IMR-90 (cell line): ENCODE measurements at places on chromosomes 12 and 14. TPM values are rescaled to one million over a fixed set of nuclear protein-coding genes. Genes with fewer than 3 reads are reported as not detected.

DNA sequence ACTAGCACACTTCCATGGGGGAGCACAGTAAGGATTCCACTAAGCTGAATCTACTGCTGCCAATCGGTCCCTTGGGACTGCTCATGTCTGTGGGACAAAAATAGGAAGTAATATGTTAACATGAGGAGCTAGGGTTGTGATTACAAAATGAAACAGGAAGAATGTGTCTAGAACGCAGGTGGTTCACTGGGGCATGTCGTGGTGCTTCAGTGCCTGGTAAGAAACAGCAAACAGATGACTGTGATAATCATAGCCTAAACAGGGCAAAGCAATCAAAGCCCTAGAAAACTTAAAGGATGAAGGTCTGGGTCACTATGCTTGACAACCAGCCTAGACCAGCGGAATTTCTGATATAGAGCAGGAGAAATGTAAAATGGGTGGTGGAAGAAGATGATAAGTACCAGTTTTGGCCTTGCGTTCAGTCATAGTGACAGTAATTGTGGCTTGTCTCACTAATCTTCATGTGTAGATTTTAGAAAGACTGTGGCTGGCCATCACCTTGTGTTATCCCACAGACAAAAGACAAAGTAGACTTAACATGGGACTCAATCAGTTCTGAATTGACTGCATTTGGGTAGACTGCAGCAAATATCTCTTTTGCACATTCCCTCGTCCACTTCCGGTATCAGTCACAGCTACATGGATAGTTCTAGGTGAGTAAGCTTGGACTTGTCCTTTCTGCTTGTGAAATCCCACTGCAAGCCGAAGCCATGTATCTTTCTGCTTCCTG, 51.4 kb downstream of the WASHC3 start:
- no peaks in the 10 kb centered on the region for H3K4me1 ChIP-seq
- no peak for DNase-seq
- H3K4me3 ChIP-seq: no peak overlapping the region
- H3K36me3 ChIP-seq: peaks cover 2% of the 10 kb centered on the region; the same call in 1 of the 2 replicates
- H3K27me3 ChIP-seq: no peaks in the 10 kb centered on the region
- H3K27ac ChIP-seq: no peak overlapping the region

Gene LGR5
- polyA plus RNA-seq: not detected in 2 replicates

Gene CACNA2D4
- 0.22 and 0.65 TPM in 2 replicates for polyA plus RNA-seq

DNA sequence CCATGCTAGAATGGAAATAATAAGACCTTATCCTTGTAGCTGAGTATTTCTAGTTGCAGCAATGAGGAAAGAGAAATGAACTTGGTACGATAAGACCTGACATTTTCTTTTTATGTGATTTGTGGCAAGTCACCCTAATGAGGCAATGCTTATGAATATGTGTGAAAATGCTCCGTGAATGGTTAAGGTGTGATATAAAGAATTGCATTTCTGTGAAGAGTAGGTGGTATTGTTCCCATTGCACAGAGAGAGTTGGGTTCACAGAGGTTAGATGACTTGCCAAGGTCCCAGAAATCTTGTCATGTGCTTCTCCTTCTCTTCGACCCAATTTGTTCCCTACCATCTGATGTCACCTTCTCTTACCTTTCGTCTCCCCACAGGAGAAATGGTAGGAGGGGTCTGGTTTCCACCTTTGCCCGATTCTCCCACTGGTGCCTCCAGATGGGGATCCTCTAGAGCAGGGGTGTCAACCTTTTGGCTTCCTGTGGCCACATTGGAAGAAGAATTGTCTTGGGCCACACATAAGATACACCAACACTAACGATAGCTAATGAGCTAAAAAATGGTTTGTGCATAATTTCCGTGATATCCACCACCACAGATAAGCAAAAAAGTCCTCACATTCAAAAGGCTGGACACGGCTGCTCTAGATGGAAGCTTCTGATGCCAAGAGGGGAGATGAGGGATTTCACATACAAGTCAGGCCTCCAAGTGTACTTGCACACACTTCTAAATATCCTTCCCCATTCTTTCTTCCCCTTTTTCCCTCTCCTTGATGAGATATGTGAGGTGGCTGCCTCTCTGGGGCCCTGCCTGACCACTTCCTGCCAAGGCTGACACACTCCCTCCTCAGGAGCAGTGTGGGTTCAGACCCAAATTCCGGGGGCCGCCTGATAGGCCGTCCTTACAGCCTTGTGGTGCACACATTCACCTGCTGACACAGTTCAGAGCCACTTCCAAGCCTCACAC, 96.1 kb downstream of the PLXNC1 start:
- H3K27me3 ChIP-seq: peaks cover 28% of the 10 kb centered on the region

Gene SLC17A8
- polyA plus RNA-seq: not detected in 2 replicates

DNA sequence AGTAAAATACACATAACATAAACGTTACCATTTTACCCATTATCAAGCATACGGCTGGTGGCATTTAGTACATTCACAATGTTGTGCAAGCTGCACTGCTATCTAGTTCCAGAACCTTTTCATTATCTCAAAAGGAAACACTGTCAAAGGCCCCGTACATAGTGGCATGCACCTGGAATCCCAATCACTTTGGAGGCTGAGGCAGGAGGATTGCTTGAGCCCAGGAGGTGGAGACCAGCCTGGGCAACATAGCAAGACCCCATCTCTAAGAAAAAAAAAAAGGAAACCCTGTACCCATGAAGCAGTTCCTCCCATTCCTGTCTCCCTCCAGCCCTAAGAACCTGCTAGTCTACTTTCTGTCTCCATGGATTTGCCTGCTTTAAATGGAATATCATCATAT, 7.4 kb upstream of the HVCN1 start:
- H3K4me3 ChIP-seq: no peak overlapping the region
- no peaks in the 10 kb centered on the region; the same call in 1 of the 2 replicates for H3K4me1 ChIP-seq
- H3K27me3 ChIP-seq: peaks cover 2% of the 10 kb centered on the region; the same call in 1 of the 2 replicates
- no peak for DNase-seq
- H3K27ac ChIP-seq: no peak overlapping the region

DNA sequence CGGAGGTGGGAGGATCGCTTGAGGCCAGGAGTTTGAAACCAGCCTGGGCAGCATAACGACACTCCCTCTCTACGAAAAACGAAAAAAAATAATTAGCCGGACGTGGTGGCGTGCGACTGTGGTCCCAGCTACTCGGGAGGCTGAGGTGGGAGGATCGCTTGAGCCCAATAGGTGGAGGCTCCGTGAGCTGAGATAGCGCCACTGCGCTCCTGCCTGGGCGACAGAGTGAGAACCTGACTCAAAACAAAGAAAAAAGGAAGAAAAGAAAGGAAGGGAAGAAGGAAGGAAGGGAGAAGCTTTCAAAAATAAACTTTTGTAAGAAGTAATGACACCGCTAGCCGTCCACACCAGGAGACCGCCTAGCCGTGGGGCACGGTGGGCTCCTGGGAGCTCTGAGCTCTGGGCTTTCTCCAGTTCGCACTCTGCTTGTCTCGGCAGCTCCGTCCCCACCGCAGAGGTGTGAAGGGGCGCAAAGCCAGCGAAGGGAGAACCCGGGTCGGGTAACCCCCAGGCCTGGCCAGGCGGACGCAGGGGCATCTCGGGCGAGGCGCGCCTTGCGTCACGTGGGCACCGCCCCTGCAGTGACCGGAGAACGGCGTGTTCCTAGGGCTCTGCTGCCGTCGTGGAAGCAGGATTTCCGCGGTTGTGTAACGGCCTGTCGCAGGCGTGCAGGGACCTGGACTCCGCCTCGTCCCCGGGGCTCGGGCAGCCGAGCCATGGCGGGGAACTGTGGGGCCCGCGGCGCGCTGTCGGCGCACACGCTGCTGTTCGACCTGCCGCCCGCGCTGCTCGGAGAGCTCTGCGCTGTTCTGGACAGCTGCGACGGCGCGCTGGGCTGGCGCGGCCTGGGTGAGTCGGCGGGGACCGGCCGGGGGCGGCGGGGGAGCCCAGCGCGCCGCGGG, at the start of gene IRAK3:
TSS of gene IRAK3 (plus strand) at position 631 of the 902 bp plus-strand sequence. CDS start at position 717, 86 bp downstream.
- DNase-seq: peak; percentile 31
- H3K27ac ChIP-seq: peak within 1 kb of the TSS; percentile 18
- H3K4me1 ChIP-seq: no peaks in the 10 kb centered on the region; the same call in 1 of the 2 replicates
- peaks cover under 1% of the 10 kb centered on the region; the same call in 1 of the 2 replicates for H3K27me3 ChIP-seq
- H3K36me3 ChIP-seq: no peaks in the 10 kb centered on the region

DNA sequence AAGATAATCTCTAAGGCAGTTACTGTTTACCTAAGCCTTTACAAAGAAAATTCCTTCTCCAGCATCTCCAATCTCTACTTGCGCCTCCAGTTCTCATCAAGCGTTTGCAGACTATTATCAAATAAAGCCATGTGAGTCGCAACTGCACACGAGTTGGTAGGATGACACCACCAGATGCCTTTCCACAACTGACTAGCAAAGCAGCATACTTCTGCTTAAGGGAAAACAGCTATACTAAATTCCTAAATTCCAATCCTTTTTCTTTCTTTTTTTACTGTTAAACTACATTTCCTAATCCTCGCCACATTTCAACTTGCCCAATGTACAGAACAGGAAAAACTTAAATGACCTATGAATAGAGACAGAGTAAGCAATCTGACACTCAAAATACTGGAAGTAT, 166.7 kb downstream of the ITPR2 start:
- no peaks in the 10 kb centered on the region for H3K4me1 ChIP-seq
- no peaks in the 10 kb centered on the region for H3K36me3 ChIP-seq
- no peak overlapping the region for H3K4me3 ChIP-seq
- no peaks in the 10 kb centered on the region for H3K27me3 ChIP-seq
- peak; percentile 55 for DNase-seq
- H3K27ac ChIP-seq: no peak overlapping the region

Gene SERPINA1
- 1.2 and 1.4 TPM in 2 replicates for polyA plus RNA-seq

DNA sequence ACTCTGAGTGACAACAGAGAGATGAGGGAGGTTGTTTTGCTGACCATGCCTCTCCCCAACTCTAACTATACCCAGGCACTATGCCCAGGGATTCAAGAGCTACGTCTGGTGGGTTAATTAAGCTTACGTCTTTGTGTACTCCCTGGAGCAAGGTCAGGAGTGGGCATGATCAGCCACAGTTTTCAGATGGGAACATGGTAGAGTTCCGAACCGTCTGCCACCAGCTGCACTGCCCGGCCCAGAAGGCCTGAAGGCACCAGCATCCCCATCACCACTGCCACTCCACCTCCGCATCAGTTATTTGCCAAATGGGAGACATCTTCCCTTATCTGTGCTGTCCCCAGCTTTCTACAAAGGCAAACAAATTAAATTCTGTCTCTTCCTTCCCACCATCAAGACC, 11.1 kb upstream of the GPX2 start:
- no peak overlapping the region for H3K27ac ChIP-seq
- H3K4me3 ChIP-seq: no peak overlapping the region
- H3K27me3 ChIP-seq: no peaks in the 10 kb centered on the region
- no peak for DNase-seq

DNA sequence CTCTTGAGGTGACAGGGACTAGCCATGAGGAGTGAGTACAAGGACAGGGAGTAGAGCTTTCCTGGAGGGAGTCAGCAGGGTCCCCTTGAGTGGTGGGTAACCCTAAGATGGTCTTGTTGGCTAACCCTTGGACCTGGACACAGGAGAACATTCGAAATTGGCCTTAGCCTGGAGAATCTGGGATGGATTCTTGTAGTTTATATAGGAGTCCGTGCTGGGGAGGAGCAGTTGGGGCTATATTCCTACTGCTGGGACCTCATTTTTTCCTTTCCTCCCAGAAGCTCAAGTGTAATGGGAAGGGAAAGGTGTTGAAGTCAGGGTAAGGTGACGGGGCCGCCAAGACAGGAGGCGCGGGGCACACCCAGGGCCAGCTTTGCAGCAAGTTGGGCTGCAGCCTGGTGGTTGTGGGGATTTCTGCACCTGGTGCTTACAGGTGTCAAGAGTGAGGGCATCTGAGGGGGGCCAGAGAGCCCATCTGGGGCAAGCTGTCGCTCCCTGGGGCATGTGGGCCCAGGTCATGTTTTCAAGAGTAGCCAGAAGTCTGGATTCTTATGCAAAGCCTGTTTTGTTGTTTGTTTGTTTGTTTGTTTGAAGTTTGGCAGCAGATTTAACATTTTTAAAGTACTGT, 5.1 kb downstream of the BCL7A start:
- no peak overlapping the region for H3K4me3 ChIP-seq
- H3K4me1 ChIP-seq: peaks cover 10% of the 10 kb centered on the region
- no peaks in the 10 kb centered on the region for H3K36me3 ChIP-seq
- H3K27me3 ChIP-seq: no peaks in the 10 kb centered on the region

DNA sequence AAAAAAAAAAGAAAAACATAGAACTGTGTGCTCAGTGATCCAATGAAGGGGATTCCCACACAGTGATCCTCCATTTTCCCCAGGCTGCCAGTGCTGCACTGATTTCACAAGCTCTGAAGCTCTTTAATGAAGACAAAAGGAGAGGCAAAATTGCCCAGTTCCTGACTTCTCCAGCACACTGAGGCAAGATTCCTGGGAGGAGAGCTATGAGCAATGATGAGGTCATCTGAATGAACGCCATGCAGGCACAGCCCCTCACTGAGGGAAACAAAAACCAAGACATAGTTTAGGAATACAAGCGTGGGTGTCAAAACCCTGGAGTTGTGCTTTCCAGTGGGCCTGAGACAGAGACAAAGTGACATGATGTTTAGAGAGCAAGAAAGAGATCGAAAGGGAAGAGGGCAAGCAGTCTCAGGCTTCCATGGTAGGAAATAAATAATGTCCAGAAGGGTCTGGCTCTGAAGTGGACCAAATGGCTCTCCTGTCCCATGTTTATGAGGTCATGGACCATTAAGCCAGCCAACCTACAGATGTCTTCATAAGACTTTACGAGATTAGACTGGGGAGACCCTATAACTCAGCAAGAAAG, 40.9 kb upstream of the SMUG1 start:
- H3K4me1 ChIP-seq: peaks cover 20% of the 10 kb centered on the region
- peak; percentile 99 for DNase-seq
- H3K27me3 ChIP-seq: no peaks in the 10 kb centered on the region
- H3K36me3 ChIP-seq: no peaks in the 10 kb centered on the region

DNA sequence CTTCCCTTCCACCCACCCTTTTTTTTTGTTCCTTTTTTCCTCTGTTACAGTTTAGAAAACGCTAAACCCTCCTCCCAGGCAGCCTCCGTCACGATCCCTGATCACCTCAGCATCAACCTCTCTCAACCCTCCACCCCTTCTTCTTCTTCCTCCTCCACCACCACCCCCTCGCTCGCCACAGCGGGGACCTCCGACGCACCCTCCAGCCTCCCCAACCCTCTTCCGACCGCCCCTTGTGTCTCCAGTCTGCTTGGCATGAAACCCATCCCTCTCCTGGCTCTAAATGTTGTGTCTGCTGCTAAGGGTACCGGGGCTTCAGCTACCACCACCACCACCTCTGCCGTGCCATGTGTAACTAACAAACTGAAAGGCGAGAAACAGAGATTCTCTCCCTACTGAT, 22.9 kb downstream of the PCBP2 start:
- peaks cover 9% of the 10 kb centered on the region for H3K4me1 ChIP-seq
- H3K27ac ChIP-seq: no peak overlapping the region
- no peak overlapping the region for H3K4me3 ChIP-seq
- peaks cover 76% of the 10 kb centered on the region for H3K36me3 ChIP-seq
- no peaks in the 10 kb centered on the region for H3K27me3 ChIP-seq
- no peak for DNase-seq

Gene ALX1
- polyA plus RNA-seq: not detected in 2 replicates

DNA sequence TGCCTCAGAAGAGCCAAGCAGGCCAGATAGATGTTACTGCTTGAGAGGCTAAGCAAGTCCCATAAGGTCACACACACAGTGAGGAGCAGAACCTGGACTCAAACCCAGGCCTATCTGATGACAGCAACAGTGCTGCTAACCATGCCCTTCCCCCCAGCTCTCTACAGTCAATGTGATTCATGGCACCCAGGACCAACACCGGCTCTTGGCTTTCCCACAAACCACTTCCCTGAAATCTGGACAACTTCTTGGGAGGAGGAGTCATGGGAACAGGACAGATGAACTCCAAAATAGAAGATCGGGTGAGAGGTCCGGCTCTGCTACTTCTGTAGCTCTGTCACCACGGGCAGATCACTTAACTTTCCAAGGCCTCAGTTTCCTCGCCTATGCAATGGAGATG, 716 bp upstream of the PTGDR start:
- H3K27ac ChIP-seq: no peak overlapping the region
- H3K4me1 ChIP-seq: peaks cover 4% of the 10 kb centered on the region; the same call in 1 of the 2 replicates
- H3K27me3 ChIP-seq: peaks cover 50% of the 10 kb centered on the region
- no peak for DNase-seq
- H3K36me3 ChIP-seq: no peaks in the 10 kb centered on the region
